ENCODE measurements at places on chromosomes 6 and 20. TPM values are rescaled to one million over a fixed set of nuclear protein-coding genes. Genes with fewer than 3 reads are reported as not detected.

DNA sequence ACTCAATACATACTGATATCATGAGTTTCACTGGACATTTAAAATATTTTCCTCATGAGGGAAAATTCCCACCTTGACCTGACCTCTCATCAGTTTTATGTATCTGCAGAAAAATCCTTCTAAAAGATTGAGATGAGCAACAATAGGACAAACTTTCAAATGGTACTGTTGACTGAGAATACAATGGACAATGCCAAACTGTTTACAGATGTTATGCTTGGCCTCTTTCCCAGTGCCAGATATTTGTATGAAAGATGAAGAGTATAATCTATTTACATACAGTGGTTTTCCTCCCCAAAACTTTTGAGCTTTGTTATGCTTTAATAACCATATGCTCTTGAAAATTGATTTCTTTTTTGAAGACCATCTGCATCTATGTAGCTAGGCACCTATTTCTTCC, 245.1 kb upstream of the RSPO3 start:
- no peak for DNase-seq

KAT14 gene
- 18.4 TPM for total RNA-seq

SCP2D1 gene
- total RNA-seq: not detected

VNN1 gene
- 0.44 TPM for total RNA-seq

MCHR2 gene
- not detected for total RNA-seq

RPP21 gene
- 44.2 TPM for total RNA-seq

GRCh38 chr20:37522260-37523011, 1.4 kb downstream of the NNAT start:
- DNase-seq: peak; percentile 75

DNA sequence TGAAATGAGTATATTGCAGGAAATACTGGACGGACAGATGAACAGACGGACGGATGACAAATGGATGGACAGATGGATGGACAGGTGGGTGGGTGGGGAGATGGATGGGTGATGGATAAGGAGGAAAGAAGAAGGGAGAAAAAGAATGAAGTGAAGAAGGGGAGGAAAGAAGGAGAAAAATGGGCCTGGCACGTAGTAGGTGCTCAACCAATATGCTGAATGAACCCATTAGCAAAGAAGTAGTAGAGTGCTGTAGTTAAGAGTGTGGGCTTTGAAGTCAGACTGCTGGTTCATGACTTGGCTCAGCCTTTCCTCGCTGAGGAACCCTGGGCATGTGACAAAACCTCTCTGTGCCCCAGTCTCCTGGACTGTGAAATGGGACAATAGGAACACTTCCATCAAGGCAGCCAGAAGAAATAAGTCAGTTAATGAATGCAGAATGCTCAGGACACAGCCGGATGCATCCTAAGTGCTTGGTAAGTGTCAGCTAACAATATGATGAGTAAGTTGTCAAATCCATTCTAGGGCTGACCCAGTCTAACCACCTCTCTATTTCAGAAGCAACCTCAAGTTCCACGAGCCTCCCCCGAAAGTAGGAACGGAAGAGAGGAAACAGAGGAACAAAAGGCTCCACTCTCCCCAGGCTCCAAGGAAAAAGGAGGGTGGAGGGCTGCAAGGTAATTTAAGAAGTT, 37.9 kb downstream of the PREX1 start:
- no peak for DNase-seq

GRCh38 chr20:32559753-32560380, 25.3 kb downstream of the NOL4L start:
- DNase-seq: no peak

KCNK5 gene
- total RNA-seq: 0.12 TPM

NR2E1 gene
- not detected for total RNA-seq

TAAR8 gene
- total RNA-seq: not detected

- DNase-seq: no peak
These were observed 24.6 kb downstream of the KDM1B start for GRCh38 chr6:18179770-18180356.

GRCh38 chr20:8568075-8568474, 436.0 kb downstream of the PLCB1 start:
- no peak for DNase-seq

SMIM13 gene
- 16.6 TPM for total RNA-seq

DNA sequence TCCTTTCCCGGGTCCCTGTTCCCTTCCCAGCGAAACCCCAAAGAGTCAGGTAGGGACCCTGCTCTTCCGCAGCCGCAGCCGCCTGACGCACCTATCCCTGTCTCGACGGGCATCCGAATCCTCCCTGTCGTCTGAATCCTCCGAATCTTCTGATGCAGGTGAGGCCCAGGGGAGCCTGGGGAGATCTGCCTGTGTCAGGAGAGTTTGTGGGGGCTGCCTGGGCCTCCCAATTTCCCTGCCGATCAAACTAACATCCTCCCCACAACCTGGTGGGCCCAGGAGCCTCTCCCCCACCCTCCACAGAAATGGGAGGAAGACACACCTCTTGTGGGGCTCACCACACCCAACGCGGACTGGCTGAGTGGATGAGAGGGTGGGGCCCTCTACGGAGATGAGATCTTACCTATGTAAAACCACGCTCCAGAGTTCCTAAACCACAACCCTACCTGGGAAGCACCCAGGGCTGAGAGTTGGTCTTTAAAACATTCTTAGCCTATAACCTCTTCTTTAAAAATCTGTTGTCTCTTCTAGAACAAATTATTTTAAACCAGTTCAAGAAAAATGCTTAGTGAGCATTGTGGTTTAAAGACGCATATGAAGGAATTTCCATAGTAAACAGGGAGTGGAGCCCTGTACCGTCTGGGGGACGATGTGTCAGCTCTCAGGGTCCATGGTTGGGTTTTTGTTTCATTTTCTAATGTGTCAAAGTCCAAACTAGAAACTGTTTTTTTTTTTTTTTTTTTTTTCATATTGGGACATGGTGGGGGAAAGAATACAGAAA, 1.7 kb downstream of the CDC25B start:
- peak; percentile 41 for DNase-seq

DNA sequence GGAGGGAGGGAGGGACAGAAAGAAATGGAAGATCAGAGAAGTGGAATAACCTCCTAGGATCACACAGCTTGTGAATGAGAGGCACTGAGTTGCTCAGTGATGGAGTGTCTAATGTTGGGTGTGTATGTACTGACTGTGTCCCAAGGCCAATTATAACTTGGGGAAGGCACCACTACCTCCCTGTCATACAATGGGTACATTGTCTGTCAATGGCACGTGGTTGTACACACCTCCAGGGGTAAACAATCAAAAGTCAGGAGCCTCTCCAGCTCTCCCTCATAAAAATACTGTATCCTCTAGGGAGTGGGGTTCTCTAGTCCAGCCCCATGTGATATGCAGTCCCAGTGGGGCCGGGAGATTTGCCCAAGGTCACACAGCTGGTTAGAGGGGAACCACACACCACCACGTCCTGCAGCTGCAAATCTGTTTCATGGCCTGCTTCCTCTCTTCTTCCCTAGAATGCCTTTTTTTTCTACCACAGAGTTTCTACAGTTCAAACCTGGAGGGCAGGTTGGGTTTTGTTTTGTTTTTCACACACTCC, 112.5 kb downstream of the SNX5 start:
- no peak for DNase-seq

ARMC2 gene
- 2.6 TPM for total RNA-seq

FAM8A1 gene
- 21.6 TPM for total RNA-seq

CPNE5 gene
- total RNA-seq: 1.0 TPM

All from psoas muscle (tissue), 8 donors.